ENCODE measurements at places on chromosomes 7 and 10.

- DNase-seq = peak; percentile 5
Measured at GRCh38 chr7:29177963-29178600, 16.5 kb upstream of the CHN2 start.

DNA sequence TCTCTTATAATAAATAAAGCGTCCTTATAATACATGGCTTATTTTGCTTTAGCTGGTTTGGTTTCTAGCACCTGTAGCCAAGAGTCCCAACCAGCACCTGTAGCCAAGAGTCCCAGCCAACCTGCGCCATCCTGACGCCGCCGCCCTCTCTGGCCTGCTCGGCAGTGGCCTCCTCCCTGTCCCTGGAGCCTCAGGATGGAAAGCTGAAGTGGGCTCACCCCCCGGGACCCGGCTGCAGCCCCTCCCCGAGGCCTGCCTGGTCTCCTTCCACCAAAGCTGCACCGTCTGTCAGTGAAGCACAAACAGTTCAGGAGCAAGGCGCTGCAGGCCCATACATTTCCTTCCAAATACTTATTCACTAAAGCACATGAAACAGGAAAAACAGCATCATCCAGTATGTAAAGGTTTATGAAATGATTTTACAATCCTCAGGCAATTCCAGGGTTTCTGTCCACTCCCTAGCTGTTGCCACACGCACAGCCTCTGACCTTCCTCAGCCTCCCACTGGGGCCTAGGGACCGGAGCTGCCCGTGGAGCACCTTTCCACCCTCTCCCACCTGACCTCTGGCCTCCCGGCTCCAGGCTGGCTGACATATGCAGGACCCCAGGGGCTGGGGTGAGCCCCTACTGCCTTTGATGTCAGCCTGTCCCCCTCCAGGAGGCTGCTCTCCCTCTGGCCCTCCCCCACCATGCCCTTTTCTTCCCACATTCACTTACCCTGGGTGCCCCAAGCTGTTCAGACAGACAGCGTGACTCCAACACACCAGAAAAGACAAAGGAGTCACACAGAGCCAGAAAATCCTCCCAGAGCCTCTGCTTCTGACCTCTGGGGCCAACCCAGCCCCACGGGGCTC is 149.6 kb upstream of the PPP2R2D start:
- DNase-seq = no peak

DNA sequence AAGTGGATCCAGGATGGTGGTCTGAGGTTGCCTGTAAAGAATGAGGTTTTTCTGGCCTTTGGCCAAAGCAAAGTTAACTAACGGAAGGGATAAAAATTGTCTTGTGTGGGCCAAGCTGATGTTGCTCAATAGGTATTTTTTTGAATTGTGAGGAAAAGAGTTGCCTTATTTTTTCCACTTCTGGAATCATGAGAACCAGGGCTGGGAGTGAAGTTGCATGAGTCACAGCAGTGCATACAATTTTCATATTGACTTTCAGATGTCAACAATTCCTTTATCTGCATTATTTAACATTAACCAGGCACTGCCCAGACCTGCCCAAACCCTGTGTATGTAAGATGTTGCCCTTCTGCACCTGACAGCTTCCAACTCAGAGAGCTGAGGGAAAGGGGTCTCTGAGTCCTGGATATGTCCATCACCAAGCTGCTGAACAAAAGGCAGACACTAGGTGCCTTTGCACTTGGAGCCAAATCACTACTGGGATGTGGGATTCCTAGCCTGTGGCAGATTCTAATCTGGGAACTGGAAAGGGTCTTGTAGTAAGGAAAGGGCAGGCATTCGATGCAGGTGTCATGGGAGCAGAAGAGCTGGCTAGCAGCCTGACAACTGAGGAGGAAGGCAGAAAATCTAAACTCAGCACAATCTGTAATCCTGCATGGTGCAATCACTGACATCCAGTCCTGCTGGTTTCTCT is 52.3 kb upstream of the SLC35B4 start:
- peak; percentile 79 for DNase-seq

DNA sequence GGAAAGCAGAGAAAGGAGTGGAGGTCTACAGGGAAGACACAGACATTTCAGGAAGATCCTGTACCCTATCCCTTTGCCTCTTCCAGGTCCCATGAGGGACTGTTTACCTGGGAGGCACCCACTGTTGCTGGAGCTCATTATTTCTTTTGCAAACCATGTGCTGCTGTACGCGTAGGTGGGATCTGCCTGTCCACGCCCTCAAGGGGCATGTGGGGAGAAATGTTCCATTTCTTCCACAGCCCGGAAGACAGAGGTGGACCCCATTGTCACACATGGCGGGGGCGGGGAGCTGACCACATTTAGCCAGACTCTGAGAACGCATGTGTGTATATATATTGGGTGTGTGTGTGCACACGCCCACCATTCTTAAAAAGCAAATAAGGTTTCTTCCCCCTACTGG is 2.0 kb downstream of the PLXNA4 start:
- no peak for DNase-seq

DNA sequence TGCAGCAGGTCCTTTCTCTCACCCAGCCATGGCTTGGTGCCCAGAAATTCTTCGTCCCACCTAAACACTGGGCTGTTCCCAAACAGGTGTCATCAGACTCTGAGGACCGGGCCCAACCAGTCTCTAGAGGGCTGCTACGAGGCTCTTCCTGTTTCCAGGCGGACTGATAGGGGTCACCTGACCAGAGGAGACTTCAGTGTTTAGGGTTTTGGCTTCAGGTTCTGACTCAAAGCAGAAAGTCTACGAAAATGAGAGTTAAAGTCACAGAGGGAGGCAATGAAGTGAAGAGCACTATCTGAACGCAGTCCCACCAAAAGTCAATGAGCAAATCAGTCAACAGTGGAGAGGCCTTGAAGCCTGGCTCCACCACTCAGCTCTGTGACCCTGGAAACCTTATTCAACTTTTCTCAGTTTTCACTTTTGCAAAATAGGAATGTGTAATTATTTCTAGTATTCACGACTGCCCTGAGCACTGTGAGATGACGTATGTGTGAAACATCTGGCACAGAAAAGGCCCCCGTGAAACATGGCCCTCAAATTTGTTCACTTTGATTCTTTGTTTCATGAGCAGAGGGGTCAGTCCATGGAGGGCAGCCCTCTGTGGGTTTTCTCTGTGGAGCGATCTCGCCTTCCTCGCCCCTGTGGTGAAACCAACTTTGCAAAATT is 189.9 kb upstream of the PDE1C start:
- no peak for DNase-seq

- peak; percentile 54 for DNase-seq
Measured at GRCh38 chr10:72588266-72588665, 37.6 kb downstream of the MICU1 start.

GRCh38 chr10:79299397-79300241 is 47.6 kb upstream of the PPIF start:
- DNase-seq = peak; percentile 85

GRCh38 chr7:137282043-137282442 is 61.5 kb downstream of the PTN start:
- no peak for DNase-seq

- peak; percentile 86 for DNase-seq
Measured at GRCh38 chr7:122674502-122674901, 24.4 kb downstream of the RNF133 start.
